ENCODE measurements at places on chromosomes 13 and 19.

DNA sequence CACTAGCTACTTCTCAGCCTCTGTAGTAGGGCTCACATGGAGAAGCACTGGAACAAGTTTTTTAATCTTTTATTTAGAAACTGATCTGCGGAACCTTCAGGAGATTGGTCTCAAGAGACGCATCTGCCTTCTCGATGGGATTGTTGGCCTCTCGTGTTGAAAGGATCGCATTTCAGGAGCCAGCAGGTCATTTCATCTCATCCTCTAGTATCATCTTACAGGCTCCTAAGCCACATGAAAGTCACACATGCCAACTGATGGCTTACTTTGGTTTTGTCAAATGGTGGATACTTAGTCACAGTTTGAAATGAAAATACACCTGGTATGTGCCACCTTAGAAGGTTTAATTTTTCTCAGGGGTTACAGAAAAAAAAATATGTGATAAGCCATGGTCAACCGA is 1703.6 kb downstream of the EFNB2 start:
- no peak for DNase-seq

DNA sequence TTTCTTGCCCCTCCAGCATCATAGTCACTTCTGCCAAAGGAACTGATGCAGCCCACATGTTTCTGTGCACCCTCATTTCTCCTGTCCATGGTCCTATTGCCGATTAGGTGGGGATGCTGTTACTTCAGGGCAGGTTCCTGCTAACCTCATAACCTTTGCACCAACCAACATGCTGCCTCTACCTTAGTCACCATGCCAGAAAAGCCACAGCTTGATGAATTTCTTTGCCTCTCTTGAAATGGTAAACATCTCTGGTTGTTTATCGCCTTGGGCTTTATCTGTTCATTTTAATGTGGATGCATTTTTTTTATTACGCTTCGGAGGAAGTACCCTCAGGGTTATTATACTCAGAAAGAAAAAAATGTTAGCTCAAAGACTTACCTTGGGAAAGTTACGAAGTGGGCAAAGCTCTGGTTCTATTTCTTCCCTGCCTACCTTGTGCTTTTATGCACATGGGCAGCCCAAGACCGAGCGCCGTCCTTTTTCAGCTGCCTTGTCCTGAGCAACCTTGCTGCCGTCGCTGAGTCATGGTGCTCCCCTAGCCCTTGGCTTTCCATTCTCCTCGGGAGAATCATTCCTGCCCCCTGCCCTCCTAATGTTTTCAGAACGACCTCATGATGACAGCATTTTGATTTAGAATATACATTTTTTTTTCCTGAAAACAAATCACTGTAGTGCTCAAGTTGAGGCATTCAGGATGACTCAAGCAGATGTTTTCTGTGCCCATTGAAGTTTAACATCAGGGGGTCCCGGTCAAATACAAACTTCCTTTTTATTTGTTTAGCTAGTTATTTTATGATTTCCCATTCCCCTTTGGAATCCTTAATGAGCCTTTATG is 280.0 kb downstream of the SHISA2 start:
- no peak for DNase-seq

DNA sequence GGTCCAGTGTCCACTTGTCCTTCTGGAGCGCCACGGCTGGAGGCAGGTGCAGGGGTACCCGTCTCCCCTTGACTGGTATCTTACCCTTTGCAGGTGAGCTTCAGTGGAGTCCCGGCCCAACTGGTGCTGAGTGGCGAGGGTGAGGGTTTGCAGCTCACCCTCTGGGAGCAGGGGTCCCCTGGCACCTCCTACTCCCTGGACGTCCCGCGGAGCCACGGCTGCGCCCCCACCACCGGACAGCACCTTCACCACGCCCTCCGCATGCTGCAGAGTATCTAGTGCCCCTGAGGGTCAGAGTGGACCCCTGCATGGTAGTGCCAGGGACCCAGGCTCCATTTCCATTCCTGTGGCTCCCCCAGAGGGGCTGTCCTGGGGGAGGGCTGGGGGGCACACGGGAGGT is 11.1 kb downstream of the PLK5 start:
- DNase-seq: no peak

GRCh38 chr19:7992575-7992974 is 12.9 kb downstream of the ELAVL1 start:
- no peak for DNase-seq

DNA sequence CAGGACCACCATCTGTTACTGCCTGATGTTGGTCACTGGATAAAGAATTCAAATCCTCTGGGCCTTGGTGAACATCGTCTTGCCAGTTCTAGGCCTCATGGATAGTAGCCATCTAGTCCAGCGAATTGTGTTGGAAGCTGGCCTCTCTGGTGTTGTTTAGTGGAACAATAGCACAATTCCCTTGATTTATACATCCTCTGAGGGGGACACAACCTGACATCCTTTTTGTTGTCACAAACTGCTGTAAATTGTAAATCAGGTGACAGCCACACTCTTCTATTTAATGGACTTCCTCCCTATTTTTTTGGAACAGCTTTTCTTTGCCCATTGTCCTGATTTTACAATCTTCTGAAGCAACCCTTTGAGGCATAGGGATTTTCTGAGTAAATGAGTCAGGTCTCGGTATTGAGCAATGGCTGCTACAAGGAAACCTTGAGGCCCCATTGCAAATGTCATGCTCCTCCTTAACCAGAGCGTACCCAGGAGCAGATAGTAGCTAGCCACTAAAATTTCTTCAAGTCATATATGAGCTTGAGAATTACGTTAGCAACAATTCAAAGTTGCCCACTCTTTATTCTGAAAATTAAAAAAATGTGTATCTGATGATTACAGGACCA is 263.3 kb downstream of the COG6 start:
- DNase-seq: no peak
